ENCODE measurements at places on chromosomes 11 and 22.

GRCh38 chr11:103947546-103947919 lies 88.9 kb upstream of the DDI1 start:
- DNase-seq = no peak

DNA sequence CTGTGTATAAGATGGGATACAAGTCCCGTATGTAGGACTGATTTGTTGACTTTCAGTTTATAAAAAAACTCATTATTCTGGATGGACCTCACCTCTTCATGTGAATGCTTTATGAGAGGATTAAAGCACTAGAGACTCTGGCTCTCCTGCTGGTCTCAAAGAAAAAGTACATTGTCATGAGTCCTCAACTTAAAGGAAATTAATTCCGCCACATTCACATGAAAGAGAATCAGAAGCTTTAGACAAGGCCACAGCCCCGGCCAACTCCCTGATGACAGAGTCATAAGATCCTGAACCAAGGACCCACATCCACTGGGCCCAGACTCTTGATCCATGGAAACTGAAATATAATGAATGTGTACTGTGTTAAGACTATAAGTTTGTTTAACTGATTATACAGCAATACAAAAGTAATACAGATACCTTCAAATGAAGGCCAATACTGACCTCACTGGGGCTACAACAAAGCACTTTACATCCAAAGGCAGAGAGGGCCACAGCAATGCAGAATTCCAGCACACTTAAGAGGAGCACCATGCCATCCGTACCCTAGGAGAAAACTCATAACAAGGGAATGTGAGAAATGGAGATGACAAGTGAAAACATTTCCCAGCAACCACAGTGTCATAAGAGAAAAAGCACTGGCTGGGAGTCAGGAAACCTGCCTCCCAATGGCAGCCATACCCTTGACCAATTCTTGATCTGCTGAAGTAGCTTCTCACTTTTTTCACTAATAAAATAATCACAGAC lies 25.4 kb upstream of the MS4A6A start:
- peak; percentile 48 for DNase-seq

DNA sequence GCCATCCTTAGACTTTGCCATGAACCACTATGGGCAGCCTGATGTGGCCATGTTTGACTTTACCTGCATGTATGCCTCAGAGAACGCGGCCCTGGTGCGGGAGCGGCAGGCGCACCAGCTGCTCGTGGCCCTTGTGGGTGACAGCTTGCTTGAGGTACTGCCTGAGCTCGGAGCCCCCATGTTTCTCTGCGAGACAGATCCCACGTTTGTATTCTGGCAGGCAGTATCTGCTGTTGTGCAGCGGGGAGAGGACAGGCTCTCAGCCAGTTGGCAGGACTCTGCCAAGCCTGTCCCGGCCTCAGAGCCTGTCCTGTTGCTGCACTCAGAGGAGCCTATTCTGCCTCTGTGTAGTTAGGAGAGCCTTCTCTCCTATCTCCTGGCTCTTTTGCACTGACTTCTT lies 109.9 kb downstream of the MICAL2 start:
- DNase-seq = no peak

- peak; percentile 75 for DNase-seq
These were observed 561 bp downstream of the PGM2L1 start for GRCh38 chr11:74397501-74398243.

DNA sequence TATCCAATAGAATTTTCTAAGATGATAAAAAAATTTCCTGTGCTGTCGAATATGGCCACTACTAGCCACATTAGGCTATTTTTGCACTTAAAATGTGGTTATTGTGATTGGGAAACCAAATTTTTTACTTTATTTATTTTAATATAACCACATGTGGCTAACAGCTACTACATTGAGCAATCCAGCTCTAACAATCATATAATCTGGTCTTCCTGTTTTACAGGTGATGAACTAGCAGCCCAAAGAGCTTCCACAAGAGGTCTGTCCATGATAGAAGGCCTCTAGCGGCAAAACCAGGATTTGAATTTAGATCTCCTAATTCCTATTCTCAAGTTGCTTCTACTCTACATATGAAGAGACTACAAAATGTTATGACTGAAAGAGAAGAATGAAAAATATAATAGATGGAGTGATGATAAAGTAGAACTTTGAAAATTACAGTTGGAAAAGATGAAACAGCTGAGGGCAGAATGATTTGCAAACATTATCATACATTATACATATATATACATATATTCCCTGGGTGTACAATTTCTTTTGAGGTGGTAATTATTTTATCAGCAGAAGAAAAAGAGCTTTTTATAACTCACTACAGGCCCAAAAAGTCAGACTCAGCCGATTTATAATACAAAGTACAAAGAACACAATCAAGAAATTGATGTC lies 363.5 kb upstream of the PITPNB start:
- peak; percentile 24 for DNase-seq

- DNase-seq = peak; percentile 72
These were observed 1.6 kb downstream of the CD59 start for GRCh38 chr11:33734441-33735270.

DNA sequence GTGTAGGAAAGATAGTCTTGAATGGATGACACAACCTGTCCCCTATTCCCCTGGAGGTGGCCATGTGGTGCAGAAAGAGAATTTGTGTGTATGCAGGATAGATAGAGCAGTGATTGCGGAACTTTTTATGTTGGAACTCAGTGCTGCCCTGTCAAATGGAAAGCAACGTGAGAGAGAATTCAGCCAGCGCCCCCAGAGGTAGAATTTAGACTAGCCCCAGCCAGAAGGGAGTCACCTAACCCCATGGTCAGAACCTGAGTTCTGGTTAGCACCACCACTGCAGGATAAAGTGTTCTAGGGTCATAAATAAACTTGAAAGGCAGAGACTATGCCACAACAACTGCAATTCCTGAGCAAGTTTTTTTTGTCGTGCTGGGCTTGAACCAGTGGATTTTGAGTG lies 152.9 kb upstream of the GRIA4 start:
- no peak for DNase-seq

DNA sequence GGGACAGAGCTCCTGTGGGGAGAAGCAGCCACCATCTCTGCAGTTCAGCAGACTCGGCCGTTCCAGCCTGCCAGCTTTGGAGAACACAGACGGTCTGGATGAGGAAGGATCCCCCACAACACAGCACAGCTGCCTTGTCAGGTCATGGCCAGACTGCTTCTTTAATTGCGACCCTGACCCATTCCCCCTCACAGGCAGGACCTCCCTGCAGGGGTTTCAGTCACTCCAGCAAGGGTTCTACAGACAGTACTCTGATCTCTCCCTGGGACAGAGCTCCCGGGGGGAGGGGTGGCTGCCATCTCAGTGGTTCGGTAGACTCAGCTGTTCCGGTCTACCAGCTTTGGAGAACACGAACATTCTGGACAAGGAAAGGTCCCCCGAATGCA lies 173.5 kb downstream of the TTC28 start:
- DNase-seq = no peak

GRCh38 chr11:63874511-63874910 lies 35.6 kb downstream of the MARK2 start:
- DNase-seq = no peak

GRCh38 chr22:46869329-46869728 lies 106.9 kb downstream of the TBC1D22A start:
- DNase-seq = no peak

DNA sequence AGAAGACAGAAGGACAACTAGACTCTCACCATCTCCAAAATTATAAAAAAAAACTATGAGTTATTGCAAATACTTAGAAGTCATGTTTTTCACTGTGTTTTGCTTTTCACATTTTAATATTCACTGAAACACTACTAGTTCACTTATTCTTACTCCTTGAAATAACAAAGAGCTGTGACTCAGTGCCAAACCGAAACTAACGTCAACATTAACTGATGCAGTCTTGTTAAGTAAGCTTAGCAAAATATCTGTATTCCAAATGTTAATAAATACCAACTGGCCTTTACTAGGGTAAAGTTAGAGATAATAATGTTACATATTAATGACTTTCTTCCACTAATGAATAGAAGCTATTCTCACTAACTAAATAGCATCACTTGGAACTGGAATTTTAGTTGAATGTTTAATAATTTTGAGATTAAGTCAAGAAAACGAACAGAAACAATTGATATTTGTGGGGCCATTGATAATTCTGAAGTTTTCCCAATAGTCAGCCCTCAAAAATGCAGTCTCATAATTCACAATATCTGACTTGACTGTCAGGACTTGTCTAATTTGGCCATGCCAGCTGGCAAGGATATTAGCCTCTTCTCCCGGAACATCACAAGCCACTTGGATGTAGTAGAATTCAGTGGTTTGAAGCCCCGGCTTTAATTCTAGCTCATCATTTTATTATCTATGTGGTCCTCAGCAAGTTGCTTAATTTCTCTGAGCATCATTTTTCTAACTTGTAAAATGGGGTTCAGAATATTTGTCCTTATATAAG lies 230.1 kb upstream of the DDI1 start:
- DNase-seq = peak; percentile 67

DNA sequence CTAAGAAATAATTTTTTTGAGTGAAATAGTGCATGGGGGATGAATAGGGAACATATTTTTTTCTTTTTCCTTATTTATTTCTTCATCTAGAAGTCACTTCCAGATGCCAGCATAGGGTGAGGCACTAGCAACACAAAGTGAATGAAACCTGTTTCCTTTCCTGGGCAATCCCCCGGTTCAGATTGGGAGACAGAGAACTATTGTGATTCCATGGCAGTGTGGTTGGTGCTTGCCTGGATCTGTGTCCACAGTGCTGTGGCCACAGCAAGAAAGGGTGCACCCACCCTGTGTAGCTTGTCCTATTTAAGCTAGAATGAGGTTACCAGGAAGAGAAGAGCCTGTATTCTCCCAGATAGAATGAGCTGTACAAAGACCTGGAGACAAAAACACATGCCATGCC lies 57.6 kb downstream of the SLC5A1 start:
- DNase-seq = peak; percentile 59

DNA sequence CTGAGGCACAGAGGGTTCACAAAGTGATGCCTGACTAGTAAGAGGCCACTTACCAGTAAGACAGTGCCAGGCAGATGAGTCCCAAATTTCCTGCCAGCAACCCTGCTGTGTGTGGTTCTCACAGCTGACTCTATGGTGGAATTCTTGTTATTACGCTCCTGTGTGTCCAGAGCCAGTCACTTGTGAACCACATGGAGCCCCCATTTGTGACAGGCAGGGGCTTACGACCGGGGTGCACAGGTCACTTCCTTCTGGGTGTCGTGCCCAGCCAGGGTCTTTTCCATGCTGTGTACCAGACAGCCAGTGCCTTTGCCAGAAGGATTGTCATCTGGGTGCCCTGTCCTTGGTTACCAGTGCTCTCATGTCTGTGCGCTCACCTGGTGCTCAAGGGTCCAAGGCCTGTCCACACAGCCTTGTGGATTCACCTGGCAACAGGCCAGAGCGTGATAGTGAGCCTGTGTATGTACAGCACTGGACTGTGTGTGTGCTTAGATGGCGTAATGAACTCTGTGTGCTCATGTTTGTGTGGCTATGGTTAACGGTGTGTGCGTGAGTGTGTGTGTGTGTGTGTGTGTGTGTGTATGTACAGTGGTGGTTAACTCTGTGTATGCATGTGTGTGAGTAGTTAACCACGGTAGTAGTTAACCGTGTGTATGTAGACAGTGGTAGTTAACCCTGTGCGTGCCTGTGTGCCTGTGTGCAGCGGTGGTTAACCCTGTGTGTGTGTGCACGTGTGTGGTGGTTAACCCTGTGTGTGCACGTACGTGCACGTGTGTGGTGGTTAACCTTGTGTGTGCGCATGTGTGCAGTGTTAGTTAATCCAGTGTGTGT lies 18.6 kb downstream of the GRAMD4 start:
- no peak for DNase-seq

GRCh38 chr11:28366549-28367346 lies 258.6 kb downstream of the METTL15 start:
- no peak for DNase-seq

DNA sequence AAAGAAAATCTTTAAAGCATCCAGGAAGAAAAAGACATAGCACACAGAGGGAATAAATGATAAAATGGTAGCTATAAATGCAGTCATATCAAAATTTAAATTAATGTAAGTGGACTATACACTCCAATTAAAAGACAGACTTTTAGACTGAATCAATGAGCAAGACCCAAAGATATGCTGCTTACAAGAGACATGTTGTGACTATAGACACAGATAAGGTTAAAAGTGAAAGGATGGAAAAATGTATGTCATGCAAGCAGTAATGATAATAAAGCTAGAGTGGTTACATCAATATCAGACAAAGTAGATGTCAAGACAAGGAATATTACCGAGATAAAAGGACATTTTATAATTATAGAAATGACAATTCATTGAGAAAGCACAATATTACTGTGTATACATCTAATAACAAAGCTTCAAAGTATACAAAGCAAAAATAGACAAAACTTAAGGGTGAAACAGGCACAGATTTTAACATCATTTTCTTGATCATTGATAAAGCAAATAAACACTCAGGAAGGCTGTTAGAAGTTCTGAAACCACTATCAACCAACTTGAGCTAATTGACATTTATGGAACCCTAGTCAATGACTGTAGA lies 22.8 kb upstream of the MUC5AC start:
- DNase-seq = no peak

DNA sequence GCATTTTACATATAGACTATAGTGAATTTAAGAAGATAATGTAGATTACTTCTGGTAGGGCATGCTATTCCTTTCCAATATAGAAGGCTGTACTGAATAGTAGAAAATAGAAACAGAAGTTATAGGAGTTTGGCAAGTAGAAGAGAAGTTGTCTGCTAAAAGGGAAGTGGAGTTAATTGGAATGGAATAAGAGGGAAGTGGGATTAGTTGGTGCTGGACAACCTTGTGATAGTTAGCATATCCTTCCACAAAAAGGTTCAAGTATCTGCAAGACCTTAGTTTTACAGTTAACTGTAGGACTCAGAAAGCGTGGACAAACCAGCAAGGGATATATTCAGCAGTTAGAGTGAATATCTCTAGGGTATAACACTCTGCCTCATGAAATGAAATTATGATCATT lies 185.5 kb downstream of the SWAP70 start:
- DNase-seq = no peak

DNA sequence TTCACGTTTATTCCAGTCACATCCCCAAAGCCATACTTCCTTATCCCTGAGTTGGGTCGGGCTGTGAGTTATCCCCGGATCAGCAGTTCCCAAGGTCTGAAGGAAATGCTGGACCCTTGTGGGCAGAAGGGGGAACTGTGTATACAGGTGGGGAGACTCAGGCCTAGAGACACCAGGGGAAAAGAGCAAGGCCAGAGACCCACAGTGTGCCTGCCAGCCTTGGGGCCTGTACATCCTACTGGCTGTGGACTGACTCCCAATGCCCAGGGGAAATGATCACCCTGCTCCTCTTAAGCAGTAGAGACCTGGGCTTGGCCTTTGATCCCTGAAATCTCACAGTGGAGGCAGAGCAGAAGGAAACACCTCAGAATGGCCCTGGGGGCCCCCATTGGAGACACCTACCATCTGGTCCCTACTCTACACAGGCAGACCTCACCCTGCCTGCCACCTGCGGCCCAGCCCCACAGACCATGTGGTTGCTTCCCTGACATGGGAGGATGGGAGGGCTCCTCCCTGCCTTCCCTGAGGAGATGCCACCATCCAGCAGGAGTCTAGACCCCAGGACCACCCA lies 1.3 kb downstream of the SELENOM start:
- no peak for DNase-seq

- DNase-seq = no peak
These were observed 65.4 kb downstream of the SMIM38 start for GRCh38 chr11:69221086-69221485.
